ENCODE measurements at places on chromosomes 2 and 18.

GRCh38 chr2:218671097-218671653 is 627 bp downstream of the RNF25 start:
- peak; percentile 35 for DNase-seq

- DNase-seq = no peak
Observed at GRCh38 chr2:144385381-144385780, 134.5 kb downstream of the ZEB2 start.

DNA sequence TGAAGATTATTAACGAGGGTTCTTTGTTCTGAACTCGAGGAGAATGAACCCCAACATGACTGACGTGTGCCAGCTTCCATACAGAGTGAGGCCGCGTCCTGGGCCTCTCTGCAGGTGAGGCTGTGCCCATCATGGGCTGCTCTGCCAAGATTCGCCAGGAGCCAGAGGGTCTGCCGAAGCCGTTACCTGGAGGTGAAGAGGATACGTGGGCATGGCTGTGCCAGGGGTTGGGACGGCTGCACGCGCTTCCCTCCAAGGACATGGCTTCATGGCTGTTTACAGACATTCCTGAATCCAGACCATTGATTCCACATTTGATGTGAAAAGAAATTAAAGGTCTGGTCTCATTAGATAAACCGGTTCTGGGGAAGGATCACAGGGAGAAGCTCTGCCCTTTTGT is 211.4 kb upstream of the SALL3 start:
- no peak for DNase-seq

DNA sequence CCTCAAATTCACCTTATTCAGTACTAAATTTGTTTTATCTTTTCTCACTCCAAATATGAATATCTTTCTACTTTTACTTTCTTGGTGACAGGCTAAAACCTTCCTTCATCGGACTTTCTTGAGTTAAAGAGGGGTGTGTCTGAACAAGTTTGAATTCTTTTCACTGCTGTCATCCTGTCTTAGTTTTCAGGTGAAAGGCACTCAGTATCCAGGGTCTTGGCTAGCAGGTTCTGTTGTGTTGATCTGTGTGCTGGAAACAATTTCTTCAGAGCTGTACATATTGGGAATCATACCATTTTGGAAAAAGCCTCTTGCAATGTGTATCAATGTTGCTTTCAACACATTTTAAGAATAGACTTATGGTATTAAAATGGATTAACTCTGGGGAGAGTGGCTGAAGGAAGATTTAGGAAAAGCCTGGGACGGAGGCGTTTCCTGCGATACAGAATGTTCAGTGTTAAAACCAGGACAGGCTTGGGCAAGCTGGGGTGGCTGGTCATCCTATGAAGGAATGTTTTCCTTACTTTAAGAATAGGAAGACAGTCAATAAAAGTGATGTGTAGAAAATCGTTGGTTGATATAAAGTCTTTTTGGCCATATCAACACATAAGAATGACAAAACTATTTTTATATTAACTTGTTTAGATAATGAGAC is 350.7 kb upstream of the SPRED2 start:
- DNase-seq = no peak

DNA sequence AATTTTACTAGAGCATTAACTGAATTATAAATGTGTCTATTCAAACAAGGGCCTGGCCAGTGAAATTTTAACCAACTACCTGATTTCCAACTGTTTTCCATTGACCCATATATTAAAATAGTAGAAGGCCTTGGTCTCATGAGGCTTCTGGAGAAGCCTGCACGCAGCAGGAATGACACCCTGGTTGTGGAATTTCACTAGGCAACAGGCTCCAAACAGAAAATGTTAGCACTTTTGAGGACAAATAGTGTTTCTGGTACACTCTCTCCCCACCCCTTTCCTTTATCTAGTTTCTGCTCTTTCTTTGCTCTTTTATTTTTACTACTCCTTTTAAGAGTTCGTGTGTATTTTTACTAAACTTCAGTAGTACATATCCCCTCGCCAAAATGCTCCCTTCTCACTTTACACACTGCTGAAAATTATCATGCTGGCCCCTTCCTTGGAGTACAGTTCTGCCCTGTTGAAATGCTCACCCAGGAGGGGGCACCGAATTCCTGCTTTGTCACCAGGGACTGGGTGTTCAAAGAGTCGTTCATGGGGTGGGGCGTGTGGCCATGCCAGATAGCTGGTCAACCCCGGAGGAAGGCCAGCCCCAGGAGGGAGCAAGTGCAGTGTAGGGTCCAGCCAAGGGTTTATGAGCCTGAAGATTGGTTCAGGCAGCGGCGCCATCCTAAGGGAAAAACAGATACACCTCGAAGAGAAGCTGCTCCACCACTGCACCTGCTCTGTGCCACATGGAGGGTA is 22.1 kb upstream of the COL6A3 start:
- peak; percentile 80 for DNase-seq

GRCh38 chr2:16638946-16639345 is 26.7 kb downstream of the CYRIA start:
- DNase-seq = peak; percentile 56

GRCh38 chr2:38508311-38509039 is 94.3 kb downstream of the HNRNPLL start:
- DNase-seq = peak; percentile 95

DNA sequence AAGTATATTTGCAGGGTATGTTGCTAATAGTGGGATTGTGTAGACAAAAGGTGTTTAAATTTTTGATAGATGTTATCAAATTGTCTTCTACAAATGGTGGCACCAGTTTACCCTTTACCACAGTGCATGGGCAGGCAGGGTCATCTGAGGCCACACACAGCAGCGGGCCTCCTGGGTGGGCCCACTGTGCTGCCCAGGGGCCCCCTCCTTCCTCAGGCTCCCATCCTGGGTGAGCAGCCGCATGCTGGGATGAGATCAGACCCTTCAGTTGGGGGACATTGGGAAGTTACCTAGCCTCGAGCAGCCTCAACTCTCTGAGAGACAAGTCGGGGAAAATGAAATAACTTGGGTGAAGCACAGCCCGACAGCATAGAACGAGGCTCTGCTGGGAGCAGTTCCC is 9.7 kb downstream of the MYO7B start:
- DNase-seq = no peak
